ENCODE measurements at places on chromosomes 4 and X.

DNA sequence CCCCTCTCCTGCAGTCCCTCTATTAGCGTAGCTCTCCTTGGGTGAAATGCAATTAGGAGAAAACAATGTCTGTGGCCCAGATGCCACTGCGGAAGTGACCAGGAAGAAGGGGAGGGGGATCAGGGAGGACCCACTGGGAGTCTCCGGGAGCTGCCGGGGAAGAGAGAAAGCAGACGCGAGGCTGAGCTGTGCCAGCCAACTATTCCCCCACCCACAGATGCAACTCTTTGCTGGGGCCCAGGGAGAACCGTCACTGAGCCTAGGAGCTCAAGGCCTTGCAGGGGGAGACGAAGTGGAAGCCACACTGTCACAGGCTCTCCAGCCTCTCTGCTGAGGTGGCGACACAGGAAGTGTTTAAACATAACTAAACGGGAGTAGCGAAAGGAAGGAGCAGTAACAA is 149.2 kb downstream of the BCOR start:
- no peak for DNase-seq

DNA sequence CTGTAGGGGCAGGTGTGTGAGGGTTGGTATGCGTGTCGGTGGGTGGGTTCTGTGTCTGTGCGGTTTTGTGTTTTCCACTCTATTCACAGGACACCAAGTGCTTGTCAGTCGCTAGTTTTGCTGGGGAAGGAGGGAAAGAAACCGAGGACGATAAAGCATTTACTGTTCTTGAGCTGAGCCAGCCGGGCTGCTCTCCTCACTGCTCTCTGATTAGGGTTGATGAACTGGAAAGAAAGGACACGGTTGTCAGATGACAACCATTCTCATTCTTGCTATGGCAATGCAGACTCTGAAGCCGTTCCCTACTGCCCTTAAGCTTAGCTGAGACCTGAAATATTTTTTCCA is 832 bp downstream of the EGFL6 start:
- DNase-seq, result no peak

GRCh38 chr4:105651884-105652283 is 56.6 kb downstream of the INTS12 start:
- DNase-seq, result no peak

DNA sequence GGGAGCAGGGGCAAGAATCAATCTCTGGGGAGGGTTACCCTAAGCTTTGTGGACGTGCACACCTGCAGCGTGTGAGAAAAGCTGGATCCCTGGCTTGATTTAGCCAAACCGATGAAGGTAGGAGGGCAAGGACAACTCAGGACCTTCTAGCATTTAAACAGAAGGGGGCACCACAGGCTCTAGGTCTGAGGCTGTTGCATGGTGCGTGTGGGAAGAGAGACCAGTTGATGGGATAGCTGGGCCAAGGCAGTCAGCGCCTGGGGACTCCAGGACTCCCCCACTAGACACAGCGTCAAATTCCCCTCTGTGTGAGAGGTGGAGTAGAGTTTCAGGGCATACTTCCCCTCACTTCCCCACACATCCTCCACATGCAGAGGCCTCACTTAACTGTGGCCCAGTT is 4.3 kb downstream of the GABRQ start:
- DNase-seq, result no peak

- DNase-seq, result no peak
Observed at GRCh38 chr4:157204634-157205244, 15.8 kb upstream of the GRIA2 start.

DNA sequence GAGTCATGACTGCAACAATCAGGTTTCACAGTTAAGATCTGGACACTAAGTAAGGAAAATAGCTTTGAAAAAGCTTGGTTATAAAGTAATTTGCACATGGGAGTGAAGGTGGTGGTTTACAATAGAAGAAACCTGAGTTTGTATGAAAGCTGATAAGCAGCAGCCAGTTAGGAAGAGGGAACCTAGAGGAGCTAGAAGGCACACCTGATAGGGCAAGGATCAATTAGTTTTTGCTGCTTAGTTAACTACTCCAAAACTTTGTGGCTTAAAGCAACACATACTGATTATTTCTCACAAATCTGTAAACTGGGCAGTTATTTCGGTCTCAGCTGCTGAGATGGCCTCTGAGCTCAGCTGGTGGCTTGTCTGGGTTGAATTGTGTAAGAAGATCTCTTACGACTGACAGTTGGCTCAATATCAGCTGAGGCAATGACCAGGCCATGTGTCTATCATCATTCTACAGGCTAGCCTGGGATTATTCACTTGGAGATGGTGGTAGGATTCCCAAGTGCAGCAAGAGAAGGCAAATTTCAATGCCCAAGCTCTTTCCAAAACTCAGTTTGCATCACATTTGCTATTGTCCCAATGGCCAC is 255.0 kb upstream of the PITX2 start:
- DNase-seq, result no peak

DNA sequence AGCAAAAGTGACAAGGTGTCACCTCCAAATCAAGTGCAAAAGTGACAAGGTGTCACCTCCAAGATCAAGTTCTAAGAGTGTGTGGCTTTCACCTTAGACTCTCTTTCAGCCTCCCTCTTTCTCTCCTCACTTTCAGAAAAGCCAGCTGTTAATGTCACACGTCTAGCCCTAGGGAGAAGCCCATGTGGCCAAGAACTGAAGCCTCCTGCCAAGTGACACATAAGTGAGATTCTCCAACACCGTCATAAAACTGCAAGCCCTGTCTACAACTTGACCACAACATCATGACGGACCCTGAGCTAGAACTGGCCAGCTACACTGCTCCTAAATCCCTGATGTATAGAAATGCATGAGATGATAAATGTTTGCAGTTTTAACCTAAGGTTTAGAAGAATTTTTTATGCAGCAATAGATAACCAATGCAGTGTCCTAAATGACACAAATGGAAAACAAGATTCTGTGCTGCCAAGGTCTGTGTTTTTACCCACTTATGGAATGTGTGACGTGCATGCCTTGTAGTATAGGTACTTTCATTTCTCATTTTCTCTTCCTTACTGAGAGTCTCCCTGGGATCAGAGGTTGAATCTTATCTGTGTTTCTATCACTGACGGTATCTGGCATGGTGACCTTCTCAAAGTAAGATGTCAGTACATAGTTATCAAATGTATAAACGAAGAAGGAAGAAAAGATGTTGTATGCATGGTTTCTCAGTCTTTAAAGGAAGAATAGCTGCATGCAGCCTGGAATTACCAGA is 25.0 kb downstream of the NLGN4X start:
- no peak for DNase-seq

- DNase-seq, result no peak
Observed at GRCh38 chr4:98516042-98516440, 142.4 kb downstream of the TSPAN5 start.

DNA sequence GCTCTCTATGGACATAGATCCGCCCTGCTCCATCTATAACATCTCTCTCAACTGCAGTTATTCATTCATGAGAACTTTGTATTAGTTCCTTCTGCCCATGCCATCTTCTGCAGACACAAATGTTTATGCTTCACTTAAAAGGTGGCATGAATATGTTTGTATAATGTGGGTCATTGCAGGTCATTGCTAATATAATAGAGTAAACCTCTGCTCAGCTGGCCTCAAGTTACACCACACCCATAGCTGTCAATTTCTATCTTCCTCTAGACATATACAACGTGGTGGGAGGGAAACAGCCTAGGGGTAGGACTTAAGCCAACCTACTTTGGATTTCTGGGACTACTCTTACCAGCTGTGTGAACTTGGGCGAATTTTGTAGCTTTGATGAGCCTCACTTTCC is 129.8 kb downstream of the ATXN3L start:
- no peak for DNase-seq

DNA sequence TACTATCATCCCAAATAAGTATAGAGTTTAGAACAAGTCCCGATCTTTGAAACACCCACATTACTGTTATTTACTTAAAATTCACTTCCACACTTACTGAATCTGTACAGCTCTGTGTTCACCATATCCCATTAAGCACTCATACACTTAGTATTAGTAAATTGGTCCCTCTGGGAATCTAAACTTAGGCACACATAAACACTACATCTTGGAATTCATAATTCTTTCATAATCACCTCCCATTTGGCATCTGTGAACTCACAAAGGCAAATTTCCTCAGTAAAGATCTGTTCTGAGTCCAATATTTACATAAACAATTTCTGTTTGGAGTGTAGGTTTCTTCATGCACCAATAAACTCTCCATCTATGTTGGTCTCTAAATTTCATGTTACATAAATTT is 52.6 kb upstream of the PPARGC1A start:
- DNase-seq, result no peak

DNA sequence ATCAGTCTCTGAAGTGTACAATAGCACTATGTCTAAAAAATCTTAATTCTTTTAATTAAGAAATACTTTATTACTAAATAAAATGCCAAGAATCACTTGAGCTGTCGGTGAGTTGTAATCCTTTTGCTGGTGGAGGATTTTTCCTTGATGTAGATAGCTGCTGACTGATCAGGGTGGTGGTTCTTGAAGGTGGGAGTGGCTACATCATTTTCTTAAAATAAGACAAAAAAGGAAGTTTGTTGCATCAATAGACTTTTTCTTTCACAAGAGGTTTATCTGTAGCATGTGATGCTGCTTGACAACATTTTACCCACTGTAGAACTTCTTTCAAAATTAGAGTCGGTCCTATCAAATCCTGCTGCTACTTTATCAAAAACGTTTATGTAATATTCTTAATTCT is 68.8 kb upstream of the ZC4H2 start:
- DNase-seq, result no peak

- no peak for DNase-seq
Observed at GRCh38 chr4:31075969-31076368, 355.8 kb downstream of the PCDH7 start.

DNA sequence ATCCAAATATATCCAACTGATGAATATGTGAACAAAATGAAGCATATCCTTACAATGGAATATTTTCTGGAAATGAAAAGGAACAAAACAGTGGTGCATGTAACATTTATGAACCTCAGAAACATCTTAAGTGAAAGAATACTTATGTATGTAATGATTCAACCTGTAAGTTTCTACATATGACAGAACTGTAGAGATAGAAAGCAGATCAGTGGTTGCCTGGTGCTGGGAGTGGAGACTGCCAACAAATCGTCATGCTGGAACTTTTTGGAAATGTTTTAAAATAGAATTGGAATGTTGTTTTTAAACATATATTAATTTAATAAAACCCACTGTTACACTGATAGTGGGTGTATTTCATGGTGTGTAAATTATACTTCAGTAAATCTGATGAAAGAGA is 667.5 kb downstream of the RAPGEF2 start:
- no peak for DNase-seq

DNA sequence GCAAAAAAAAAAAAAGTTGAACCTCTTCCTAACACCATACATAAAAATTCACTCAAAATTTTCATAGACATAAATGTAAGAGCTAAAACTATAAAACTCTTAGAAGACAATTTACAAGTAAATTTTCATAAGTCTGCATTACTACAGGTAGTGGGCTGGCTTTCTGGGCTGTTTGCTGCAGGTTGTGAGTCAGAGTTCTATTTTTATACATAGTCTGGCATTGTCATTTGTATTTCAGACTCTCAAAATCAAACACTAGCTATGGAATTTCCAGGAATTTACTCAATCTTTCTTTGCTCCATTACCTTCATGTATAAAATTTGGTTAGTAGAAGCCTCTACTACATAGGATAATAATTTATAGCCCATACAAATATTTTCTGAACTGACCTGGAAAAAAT is 227.2 kb downstream of the COX18 start:
- no peak for DNase-seq

Measured in NCI-H2171 (cell line).